Activated CD8-positive, alpha-beta memory T cell treated with anti-CD3 and anti-CD28 coated beads for 1 hour (primary cell): ENCODE measurements at places on chromosomes 11 and 22.

GRCh38 chr22:46010207-46010867 lies 33.4 kb upstream of the WNT7B start:
- no peak for DNase-seq

DNA sequence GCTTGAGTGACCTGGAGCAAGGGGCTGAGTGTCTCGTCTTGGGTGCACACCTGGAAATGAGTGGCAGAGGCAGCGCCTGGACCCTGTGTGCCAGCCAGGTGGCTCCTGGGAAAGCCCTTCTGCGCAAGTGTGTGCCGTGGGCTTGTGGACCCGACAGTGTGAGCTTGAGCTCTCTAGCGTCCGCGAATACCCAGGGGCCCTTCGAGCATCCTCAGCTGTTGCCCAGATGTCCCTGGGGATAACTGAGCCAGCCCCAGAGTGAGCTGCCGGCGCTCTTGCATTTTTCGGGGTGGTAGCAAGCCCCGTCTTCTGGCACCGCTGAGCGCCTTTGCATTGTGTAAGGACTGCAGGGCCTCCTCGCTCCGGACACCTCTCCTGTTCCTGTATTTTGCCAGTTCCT lies 399.2 kb downstream of the TBC1D22A start:
- no peak for DNase-seq

DNA sequence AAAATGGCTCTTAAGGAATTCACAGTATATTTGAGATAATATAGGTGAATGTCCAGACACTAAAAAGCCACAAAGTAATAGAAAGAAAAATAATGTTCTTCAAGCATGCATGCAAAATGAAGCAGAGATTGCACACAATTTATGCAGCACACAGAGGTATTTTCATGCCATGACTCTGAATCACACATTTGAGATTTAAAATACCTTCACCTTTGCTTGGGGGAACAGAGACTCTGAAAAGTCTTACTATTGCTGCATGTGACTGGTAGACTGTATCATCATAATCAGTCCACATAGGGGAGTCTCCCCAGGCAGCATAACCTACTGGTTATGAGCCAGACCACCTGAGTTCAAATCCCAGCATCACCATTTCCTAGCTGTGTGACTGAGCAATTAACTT lies 96.2 kb downstream of the RCN1 start:
- DNase-seq: no peak

DNA sequence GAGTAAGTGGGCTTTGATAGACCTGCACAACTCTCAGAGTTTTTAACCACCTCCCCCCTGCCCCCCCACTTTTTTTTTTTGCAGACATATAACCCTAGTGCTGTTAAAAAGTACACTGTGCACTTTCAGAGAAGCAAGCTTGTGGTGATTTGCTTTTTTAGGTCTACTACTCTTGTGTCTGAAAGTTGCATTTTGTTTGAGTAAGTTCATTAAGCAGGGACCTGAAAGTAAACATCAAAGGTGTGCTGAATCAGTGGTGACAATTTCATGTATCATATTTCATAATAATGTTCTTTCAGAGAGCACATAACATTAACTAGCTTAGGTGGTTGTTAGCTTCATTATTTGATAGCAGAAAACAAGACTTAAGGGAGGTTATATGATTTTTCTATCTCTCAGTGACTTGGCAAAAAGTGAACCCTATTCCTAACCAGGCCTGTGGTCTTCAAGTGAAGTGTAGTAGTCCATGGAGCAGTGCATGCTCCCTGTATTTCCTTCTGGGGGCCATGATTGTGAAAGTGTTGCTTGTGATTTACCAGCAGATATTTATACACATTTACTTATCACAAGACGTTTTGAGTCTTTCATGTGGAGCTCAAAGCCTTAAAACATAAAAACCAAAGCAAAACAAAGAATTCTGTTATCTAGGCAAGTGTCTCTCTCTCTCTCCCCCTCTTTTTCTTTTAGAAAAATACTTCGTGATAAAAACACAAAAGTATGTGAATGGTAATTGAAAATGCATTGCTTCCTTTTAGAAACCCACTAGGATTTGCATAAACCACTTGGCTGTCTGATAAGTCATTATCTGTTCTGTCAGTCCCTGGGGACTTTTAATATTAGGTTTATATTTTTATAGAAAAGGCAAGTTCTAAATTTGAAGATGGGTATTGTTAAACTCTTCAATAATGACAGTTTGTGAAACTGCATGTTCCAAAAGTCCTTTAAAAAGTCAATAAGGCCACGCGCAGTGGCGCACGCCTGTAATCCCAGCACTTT lies 7.5 kb upstream of the RAG2 start:
- DNase-seq: no peak

GRCh38 chr11:117519170-117519569 lies 191.5 kb downstream of the CEP164 start:
- no peak for DNase-seq
